NCI-H446 (cell line): ENCODE measurements at places on chromosomes 1 and 21.

GRCh38 chr1:1040004-1040991 lies 20.4 kb downstream of the AGRN start:
- peak; percentile 28 for DNase-seq

- no peak for DNase-seq
These were observed 92.0 kb downstream of the IER5 start for GRCh38 chr1:181180407-181181031.

GRCh38 chr1:150799089-150799488 lies 9.0 kb downstream of the CTSK start:
- no peak for DNase-seq

DNA sequence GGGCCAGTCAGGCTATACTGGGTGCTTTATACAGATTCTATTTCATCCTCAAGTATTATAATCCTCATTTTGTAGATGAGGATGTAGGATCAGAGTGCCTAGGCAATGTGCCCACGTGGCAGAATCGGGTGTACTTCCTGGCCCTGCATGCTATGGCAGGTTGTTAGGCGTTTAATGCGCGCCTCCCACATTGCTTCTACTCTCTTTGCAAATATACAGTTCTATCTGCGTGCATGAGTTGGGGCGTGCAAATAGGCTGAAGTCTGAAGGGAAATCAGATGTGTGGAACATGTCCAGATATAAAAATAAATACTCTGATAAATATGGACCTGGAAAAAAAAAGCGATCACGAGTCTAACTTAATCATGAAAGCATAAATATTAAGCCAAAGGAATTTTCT lies 194.7 kb upstream of the FMN2 start:
- DNase-seq = no peak

DNA sequence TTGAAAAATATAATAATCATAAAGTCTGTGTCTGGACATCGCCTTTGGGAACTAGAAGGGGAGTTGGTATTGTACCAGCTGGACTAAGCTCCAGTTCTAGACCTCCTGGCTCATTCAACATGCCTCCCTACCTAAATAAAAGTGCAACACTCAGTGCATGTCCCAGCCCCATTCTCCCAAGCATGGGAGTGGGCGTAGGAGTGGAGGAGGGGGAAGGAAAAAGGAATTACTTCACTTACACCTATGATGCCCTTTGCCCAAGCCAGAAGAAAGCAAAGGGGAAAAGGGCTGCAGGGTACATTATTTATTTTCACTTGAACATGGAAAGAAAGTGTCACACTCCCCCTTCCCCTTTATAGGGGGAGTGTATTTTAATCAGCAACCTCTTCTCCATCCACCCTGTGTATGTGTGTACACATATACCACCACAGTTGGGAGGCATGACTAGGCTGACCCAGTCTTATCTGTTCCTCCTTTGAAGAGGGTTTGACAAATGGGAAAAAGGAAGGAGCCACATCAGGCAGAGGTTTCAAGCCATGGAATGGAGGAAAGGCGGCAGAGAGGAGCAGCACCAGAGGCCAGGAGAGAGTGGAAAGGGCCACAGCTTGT lies 3.2 kb downstream of the NIT1 start:
- DNase-seq = no peak

DNA sequence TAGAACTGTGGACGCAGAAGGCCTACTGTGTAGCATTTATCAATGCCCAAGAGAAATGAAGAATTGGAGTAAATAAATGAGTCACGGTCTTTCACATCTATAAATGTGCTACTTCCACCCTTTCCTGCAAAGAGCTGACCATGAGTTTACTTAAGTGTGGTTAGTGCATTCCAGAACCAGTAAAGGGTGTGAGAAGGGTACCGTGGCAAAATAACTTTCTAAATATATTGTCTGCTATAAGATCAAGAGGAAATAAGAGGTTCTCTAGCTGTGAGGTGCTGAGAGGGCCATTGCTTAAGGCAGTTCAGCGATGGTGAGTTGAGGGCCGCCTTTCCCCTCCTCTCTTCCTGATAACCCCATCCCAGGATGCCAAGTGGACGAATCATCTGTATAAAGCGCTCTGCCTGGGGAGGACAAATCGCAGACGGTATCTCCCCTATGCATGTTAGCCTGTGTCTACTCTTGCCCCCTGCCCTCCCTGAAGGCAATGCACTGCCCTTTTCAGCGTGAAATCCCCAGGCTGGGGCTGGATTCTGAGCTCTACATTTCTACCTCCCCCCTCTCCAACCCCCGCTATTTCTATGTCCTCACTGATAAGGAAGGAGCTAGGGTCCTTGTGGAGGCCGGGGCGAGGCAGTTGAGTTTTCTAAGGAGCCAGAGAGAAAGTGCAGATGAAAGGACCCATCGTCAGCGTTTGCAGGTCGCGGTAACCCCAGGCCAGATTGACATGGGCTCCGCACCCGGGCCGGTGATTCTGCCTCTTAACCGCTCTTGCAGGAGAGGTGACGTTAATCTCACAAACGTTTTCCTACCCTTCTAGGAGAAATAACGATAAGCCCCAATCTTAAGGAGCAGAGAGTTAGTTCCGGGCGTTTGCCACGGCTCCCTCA lies 1.5 kb upstream of the NCAM2 start:
- no peak for DNase-seq

DNA sequence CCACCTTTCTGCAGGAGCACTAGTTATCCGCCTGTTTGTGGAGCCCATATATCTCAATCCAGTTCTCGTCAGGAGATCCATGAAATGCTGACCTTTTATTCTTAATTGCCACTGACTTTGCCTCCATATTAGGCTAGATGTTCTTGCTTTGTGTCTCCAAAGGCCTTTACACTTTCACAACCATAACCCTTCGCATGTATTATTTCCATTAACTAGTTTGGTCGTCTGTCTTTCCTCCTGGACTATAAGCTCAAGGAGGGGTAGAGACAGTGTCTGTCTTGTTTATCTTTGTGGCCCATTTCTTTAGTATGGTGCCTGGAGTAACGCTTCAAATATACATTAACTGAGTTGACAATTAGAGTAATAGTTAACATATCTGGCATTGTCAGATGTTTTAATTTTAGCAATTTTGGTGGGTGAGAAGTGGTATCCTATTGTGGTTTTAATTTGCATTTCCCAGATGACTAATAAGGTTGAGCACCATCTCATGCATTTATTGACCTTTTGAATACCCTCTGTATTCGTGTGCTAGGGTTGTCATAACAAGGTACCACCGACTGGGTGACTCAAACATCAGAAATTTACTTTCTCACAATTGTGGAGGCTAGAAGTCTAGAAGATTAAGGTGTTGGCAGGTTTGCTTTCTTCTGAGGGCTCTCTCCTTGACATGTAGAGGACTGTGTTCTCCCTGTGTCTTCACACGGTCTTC lies 21.7 kb upstream of the IL12RB2 start:
- no peak for DNase-seq

DNA sequence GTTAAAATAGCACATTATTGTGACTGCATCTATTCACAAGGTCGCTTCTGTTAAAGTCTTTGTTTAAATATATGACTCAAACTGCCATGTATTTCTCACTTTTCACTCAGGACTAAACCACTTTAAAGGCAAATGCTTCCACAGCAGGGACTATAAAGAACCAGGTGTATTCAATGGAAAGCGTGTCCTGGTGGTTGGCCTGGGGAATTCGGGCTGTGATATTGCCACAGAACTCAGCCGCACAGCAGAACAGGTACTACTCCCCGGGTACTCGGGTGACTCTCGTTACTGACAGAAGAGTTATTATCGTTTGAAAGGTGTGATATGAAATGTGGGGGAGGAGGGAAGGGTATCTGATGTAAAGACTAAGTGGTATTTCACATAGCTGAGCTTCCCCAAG lies 17.3 kb downstream of the FMO3 start:
- DNase-seq = no peak
